NK-92 treated with Interleukin-12 subunit alpha and Interleukin-12 subunit beta, amount 100 ng/mL, for 24 hours (cell line): ENCODE measurements at places on chromosomes 2 and 18.
A peak's percentile ranks its signal among the peaks of the same experiment; 100 is the strongest.

- DNase-seq = no peak
These were observed 180.8 kb downstream of the MBD2 start for GRCh38 chr18:54043484-54044251.

DNA sequence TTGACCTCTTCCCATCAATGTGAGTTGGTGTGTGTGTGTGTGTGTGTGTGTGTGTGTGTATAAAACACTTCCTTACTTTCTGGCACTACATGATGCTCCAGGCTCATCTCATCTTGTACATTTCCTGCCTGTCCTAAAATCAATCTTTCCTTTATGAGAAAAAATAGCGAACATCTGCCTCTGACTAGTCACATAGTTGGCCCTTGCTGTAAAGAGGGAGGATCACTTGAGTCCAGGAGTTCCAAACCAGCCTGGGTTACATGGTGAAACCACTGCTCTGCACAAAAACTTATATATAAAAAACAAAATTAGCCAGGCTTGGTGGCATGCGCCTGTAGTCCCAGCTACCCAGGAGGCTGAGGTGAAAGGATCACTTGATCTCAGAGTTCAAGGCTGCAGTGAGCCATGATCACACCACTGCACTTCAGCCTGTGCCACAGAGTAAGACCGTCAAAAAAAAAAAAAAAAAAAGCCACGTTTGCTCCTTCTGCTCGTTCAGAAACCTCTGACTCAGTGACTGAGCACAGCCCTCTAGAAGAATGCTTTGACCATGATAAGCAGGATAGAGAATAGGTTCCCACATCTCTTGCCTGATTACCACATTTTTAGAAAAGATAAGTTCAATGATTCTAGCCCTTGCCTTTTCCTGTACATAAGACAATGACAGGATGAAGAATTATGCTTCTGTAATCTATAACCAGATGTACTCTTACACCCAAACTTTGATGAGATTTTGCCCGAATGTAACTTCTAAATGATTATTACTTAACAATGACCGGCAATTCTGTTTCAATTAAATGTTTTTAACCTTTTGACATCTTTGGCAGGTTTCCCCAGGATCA is 45.2 kb upstream of the ST3GAL5 start:
- DNase-seq = no peak

GRCh38 chr2:127695491-127696472 is 5.5 kb upstream of the SFT2D3 start:
- DNase-seq = no peak

GRCh38 chr2:207330912-207331311 is 165.2 kb upstream of the KLF7 start:
- peak; percentile 59 for DNase-seq

GRCh38 chr2:214587442-214587841 is 176.6 kb downstream of the VWC2L start:
- no peak for DNase-seq

DNA sequence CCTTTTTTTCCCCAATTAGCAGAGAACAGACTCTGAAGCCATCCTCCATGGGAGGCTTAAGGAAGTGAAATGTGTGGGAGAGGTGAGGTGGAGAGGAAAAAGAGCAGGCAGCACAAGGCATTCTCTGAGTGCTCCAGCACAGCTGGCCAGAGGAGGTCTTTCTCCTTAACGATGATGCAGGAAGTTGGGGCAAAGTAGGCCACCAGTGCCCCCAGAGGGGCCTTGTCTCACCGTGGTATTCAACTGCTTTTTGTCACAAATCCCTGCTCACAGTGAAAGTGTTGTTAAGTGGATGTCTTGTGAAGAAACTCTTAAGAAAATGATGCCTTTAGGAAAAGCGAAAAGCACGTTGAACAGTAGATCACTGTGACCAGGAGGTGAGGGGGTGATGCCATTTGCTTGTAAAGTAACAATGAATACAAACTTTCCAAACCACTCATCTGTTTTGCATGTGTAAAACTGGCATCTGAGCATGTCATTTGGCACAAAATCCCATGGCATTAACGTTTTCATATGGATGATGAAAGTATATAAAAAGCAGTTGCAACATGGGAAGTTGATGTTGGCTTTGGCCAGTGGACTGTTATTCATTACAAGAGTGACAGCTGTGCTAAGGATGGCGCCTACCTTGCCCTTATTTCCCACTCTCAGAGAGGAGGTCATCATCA is 49.2 kb upstream of the CDC42EP3 start:
- DNase-seq = no peak

- DNase-seq = no peak
These were observed 155.9 kb downstream of the ESCO1 start for GRCh38 chr18:21444465-21445212.

DNA sequence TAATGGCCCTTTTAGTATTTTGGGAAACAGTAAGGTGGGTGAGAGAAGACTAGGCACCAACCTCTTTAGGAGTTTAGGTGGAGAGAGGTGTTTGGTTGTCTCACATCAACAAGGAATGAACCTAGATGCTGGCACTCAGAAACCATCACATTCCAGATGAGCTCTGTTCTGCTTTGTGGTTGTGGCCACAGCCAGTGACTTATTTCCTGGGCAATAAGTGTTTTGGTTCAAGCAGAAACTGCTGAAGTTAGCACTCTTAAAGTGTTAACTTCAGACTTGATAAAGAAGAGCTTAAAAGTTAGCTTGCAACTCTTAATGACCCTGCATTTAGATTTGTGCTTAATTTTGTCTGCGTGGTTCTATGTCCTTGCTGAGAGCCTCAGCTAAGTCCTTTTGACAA is 929.2 kb downstream of the SLC4A3 start:
- DNase-seq = no peak

- DNase-seq = no peak
These were observed 65.1 kb downstream of the CUL3 start for GRCh38 chr2:224520064-224520463.

DNA sequence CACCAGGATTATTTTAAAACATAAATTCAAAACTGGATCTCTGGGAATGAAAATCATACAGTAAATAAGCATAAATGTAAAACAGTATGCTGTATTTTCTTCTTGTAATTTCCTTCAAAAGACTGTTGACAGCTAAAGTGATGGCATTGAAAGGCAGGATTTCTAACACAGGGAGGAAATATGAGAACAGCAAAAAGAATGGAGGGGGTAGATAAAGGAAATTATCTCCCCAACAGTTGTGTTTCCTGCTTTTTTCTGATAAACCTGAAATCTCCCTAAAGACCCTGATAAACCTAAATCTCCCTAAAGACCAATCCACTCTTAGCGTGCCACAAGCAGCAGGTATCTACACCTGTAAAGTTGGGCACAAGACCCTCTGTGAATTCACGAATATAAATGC is 50.8 kb downstream of the PIAS2 start:
- DNase-seq = no peak

- DNase-seq = no peak
These were observed 137.5 kb downstream of the NDUFA10 start for GRCh38 chr2:239887604-239888003.

DNA sequence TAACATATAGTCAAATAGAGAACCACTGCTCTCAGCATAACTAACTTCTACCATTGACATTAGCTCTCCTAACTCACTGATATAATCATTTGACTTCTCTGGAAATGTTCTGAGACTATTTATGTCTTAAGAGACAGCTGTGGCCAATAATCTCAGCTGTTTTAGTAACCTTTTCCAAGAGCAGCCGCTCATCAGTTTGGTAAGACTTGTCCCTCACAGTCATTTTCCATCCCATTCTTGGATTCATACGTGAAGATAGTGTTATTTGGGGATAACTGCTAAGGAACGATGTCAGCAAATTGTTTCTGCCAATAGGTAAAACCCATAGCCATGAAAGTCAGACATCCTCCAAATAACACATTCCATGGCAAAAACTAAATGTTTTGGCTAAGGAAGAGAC is 127.8 kb downstream of the LNPK start:
- no peak for DNase-seq

- DNase-seq = no peak
These were observed 81.4 kb downstream of the ADCYAP1 start for GRCh38 chr18:986051-986450.

DNA sequence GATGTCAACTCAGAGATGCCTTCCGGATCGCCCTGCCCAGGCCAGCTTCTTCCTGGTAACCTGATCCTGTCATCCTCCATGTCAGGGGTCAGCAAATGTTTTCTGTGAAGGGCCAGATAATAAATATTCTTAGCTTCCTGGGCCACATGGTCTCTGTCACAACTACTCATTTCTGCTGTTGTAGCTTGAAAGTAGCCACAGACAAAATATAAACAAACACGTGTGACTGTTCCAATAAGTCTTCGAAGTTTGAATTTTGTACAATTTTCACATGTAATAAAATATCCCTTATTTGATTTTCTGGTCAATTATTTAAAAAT is 35.8 kb downstream of the ANXA4 start:
- DNase-seq = no peak

DNA sequence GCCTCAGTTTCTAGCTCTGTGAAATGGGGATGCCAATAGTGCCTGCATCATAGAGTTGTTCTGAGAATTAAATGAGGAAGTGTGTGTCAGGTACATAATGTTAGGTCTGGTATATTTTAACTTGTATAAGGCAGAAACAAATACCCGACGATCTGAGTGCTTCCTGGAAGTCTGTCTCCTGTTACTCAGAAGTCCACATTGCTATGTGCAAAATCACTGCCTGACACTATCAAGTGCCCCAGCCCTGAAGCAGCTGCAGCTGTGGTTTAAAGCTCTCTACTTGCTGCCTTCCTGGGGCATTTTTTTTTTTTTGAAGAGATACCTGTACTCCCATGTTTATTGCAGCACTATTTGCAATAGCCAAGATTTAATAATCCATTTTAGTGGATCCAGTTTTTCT is 125.3 kb downstream of the SLC4A3 start:
- no peak for DNase-seq

DNA sequence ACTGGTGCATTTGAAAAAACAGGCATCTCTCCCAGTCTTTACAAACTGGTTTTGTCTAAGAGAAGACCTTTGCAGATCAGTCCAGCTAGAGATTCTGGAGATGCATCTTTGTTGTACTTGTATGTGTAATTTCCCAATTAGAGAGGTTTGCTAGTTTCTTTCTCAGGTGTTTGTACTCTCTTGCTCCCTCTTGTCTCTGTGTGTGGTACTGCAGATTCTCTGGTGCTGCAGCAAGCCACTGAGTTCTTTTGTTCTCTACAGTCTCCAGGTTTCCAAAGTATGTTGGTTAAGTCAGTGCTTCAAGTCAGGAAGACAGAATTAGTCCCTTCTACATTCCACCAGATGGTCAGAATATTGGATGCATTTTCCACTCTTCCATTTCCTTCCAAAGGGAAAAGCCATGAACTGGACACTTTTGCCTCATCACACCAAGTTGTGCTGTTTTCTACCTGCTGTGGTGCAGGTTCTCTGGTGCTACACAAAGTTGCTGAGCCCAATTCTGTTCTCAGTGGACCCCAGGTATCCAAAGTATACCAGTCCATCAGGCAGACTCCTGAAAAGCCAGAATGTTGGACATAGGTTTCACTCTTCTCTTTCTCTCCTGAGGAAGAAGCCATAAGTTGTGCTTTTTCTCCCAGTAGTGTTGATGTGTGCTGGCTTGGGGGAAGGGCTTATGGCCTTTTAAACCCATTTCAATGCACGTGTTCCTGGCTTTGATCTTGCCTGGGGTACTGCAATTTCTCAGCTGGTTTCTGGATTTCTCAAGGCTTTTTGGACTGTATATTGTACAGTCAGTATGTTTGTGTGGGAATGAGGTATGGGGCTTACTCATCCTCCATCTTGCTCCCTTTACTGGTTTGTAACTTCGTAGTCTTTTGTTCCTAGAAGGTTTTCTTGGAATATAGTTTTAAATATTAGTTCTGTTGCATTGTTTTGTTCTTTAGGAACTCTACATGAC is 29.8 kb downstream of the EPC2 start:
- DNase-seq = no peak

- DNase-seq = no peak
These were observed 198.7 kb downstream of the MCFD2 start for GRCh38 chr2:46716927-46717326.

GRCh38 chr2:71803398-71803797 is 344.3 kb downstream of the CYP26B1 start:
- no peak for DNase-seq

- DNase-seq = no peak
These were observed 73.6 kb upstream of the SALL3 start for GRCh38 chr18:78906066-78906465.

- no peak for DNase-seq
These were observed 17.3 kb upstream of the FZD5 start for GRCh38 chr2:207787017-207787416.

- DNase-seq = no peak
These were observed 30.3 kb downstream of the SULT1C4 start for GRCh38 chr2:108407864-108408729.

- no peak for DNase-seq
These were observed 37.4 kb downstream of the DNMT3A start for GRCh38 chr2:25304321-25304720.

- no peak for DNase-seq
These were observed 7.1 kb upstream of the TGIF1 start for GRCh38 chr18:3442919-3443318.

GRCh38 chr2:111927723-111928122 is 29.3 kb downstream of the MERTK start:
- no peak for DNase-seq

- DNase-seq = no peak
These were observed 69.2 kb downstream of the ADD2 start for GRCh38 chr2:70698847-70699246.

DNA sequence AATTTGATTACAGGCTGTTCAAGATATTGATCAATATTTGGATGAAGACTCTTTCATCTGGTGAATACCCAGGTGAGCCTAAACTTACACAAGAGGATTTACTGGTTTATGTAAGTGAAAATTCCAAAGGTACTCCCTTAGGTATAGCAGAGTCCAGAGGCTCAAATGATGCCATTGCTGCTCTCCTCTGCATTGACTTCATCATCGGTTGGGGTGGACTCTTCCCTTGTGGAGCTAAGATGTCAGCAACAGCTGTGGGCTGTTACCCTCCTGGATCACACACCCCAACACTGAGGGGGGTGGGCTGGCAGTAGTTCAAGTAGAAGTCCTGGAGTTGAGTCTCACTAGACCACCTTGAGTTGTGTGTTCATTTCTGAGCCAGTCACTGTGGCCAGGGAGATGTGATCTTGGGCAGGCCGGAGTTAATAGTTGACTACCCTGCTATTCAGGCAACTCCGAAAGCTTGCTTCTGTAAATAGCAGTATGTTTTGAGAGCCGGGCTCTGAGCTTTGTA is 236.9 kb downstream of the PTPRM start:
- DNase-seq = no peak

DNA sequence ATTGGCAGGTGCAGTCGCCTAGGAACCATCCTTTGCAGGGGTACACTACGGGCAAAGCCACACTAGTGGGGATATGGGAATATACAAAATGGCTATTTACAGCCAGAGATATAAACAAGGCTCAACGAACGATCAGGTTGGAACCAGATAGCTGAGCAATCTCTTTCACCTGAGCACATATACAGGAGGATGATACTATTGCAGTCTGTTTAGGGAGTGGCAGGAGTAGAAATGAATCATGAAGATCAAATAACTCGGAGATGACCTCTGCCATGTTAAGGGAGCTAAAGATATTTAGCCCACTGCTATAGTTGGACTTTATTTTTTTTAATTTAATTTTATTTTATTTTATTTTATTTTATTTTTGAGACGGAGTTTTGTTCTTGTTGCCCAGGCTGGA is 33.8 kb downstream of the TEX44 start:
- DNase-seq = no peak
